ENCODE measurements at places on chromosomes 12 and 14.

DNA sequence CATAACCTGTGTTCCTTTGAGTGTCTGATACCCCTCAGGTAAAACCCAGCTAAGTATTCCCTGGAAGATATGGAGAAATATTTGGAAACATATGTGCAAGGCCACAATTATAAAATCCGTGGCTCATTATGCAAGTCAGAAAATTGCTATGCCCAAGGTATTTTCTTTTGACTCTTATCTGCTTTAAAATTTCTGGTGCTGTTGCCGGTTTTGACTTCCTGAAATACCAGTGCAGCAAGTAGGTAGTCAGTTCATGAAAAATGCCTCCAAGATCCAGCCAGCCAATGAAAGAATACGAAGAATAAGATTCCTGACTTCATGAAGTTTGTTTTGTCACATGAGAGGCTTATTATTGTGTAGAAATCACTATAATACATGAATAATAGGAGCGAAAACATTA lies 20.2 kb upstream of the FUT8 start:
- DNase-seq: no peak

DNA sequence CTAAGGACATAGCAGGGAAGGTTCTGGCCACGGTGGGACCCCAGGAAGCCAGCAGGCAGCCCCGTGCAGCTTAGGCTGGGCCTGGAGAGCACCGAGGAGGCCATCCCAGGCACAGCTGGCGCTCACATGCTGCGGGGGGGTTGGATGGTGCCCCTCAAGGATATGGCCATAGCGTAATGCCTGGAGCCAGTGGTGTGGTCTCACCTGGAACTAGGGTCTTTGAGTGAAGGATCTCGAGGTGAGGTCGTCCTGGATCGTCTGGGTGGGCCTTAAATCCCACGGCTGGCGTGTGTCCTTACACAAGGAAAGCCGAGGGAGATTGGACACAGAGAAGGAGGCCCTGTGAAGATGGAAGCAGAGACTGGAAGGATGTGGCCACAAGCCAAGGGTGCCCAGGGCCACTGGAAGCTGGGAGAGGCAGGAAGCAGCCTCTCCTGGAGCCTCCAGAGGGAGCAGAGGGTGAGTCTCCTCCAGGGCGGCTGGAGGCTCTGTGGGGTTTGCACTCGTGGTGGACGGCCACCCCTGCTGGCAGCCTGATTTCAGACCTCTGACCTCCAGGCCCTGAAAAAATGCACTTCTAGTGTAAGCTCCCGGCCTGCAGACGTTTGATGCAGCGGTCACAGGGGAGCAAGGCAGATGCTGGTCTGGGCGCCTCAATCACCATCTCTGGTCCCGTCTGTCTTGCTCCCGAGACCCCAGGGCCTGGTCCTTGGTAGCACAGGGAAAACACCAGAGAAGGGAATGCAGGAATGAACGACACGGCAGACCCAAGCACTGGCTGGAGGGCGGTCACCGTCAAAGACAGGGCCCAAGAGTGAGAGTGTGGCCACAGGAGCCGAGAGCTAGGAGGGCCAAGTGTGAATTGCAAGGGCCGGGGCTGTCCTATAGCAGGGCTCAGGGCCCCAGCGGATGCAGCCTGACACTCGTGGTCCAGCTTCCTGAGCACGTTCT lies 218.6 kb downstream of the KIF26A start:
- DNase-seq: no peak

GRCh38 chr14:33916663-33917565 lies 34.0 kb downstream of the EGLN3 start:
- DNase-seq: no peak

DNA sequence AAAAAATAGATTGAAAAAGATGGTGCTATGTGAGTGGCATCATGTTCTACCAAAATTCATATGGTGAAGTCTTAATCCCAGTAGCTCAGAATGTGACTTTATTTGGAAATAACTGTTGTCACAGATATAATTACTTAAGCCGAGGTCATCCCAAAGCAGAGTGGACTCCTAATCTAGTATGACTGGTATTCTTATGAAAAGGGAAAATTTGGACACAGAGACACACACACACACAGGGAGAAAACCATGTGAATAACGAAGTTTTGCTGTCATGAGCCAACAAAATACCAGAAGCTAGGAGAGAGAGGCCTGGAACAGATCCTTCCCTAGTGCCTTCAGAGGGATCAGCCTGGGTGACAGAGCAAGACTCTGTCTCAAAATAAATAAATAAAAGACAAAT lies 62.6 kb downstream of the FAR2 start:
- DNase-seq: no peak

DNA sequence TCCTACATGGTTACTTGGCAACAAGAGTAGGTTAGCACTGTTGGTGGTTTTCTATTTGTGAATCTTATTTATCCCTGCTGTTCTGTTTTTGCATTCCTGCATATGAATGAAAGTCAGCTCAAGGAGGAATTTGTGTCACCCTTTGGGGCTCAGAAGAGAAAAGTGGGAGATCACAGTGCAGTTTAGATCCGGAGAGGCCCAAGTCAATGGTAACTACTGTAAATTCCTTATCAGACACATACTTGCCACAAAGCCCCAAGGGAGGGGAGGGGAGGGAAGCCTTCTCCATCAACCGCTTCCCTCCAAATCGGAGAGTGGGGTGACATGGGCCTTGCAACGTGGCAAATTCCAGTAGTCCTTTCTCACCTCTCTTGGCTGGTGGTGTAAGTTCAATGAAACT lies 15.0 kb downstream of the GSG1 start:
- DNase-seq: no peak

DNA sequence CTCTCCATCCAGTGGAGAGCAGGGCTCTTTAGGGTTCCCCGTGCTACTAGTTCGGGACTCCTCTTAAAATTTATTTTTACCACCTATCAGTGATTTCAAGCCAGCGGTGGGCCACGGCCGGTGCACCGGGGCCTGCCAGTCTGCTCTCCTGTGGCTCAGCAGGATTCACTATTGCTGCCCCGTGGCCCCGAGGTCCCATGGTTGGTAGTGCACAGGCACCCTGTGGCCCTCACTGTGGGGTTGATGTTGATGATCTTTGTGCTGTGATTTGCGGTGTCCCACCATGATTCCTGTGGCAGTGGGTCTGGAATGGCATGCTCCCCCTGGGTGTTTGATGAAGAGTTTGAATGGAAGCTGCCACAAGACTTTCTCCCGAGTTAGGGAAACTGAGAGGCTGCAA lies 12.6 kb upstream of the MEG3 start:
- no peak for DNase-seq

- no peak for DNase-seq
These were observed 3.2 kb downstream of the PLXNC1 start for GRCh38 chr12:94151582-94151981.

DNA sequence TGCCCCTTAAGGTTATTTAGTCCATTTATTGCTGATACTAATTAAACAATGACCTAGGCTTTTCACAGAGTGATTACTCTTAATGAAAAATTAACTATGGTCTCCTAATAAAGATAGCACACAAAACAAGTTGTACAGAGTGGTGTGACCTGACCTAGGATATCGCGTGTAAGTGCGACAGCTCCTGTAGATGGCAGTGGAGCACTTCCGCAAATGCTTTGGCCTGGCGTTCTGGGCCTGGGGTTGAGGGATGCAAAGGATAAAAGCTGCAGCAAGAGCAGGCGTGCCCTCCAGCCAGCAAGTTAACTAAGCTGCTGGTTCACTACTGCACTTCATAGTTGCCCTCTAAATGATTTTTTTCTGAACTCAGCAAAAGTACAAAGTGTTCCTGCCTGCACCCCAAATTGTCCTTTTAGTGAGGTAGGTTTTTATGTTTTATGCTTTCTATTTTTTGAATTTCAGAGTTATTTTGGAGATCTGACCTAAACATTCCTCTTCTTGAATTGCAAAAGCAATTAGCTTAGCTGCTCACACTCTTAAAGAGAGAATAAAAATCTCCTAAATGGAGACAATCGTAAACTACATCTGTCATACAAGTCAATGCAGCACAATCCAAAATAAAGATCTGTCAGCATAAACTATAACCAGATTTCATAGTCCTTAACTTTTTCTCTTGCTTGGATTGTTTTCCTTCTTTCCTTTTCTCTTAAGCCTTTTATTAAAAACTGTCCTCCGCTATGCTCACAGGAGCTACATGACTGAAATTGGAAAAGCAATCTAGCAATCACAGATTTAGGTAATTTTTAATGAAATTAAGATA lies 379.6 kb downstream of the LRIG3 start:
- no peak for DNase-seq

GRCh38 chr12:98408681-98409080 lies 106.7 kb upstream of the TMPO start:
- DNase-seq: no peak

- no peak for DNase-seq
These were observed 22.8 kb downstream of the FMNL3 start for GRCh38 chr12:49684310-49684854.

DNA sequence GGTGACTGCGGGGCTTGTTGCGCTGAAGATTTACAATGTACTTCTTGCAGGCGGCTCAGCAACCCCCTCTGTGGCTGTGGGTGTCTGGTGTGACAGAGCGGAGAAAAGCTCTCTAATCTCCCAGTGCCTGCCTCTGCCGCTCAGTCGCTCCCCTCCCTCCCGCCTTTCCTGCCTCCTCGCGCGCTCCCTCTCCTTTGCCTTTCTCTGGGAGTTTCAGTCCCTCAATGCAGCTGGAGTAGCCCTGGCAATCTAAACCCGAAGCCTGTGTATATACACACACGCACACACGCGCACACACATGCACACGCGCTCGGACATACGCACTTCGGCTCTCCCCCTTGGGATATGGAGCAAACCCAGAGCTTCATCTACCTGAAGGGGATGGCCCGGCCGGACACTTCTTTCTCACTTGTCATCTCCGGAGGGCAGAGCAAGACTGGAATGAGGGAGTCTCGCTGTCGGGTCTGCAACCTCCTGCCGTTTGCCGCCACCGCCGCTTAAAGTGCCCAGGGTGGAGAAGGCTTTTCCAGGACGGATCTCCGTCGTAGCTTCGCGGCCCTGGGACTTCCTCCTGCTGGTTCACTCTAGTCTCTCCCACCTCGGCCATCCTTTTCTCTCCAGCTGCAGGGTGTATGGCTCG lies 599 bp upstream of the TRHDE start:
- no peak for DNase-seq

- no peak for DNase-seq
These were observed 132.0 kb upstream of the ARHGAP5 start for GRCh38 chr14:31945074-31945613.

GRCh38 chr12:50248883-50249282 lies 34.4 kb downstream of the LIMA1 start:
- DNase-seq: no peak

- no peak for DNase-seq
These were observed 51.0 kb downstream of the SPPL3 start for GRCh38 chr12:120853188-120853587.

DNA sequence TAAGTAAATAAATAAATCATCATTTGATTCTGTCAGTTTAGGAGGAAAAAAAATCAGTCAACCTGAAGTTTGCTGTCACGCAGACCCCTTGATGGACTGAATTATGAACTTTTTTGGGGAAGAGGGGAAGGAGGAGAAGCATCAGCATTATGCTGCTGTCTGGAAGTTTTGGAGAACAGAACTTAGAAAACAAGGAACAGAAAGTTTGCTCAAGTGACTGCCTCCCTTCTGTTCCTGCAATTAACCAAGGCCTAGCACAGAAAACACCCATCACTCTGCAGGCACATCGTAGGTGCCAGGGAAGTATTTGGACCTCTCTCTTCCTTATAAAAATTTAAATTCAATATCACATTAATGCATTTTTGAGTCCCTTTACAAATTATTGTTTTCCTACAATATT lies 283.8 kb downstream of the VRK1 start:
- no peak for DNase-seq

DNA sequence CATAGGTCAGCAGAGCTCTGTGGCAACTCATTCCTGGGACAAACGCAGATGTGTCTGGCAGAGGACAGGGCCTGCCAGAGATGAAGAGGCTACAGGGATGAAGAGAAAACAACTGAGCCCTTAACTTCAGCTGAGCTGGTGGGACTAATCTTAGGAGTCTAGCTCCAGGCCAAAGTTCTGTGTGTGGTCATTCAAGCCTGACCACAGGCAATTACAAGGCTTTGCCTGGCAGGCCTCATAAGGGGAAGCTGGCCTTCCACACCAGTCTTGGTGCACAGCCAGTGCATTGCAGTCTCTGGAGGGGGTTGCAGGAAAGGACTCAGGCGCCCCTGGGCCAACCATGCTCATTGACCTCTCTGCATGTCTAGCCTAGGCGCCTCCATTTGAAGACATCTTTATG lies 127.6 kb upstream of the DAAM1 start:
- DNase-seq: no peak

GRCh38 chr14:31206536-31207286 lies 882 bp downstream of the HECTD1 start:
- peak; percentile 54 for DNase-seq

DNA sequence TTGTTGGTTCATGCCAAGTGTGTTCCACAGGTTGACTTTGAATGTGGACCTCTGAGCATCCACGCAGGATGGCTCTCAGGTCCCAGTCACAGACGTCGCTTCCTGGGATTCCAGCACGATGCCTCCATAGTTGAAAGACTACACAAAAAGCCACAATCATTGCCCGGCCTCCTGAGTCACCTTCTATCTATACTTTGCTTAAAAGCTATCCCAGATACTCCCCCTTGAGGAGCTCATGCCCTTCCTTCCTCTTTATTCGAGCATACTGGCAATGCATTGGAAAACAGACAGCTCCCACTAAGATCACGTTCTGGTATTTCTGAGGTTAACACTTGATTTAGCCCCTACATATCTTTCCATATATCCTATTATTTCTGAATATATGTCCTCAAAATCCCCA lies 40.1 kb downstream of the ZNF664 start:
- DNase-seq: no peak

Data from activated T-cell treated with anti-CD3 and anti-CD28 coated beads for 48 hours (primary cell).